Sigmoid colon (tissue), 7 donors: ENCODE measurements at places on chromosomes 6 and 20. TPM values are rescaled to one million over a fixed set of nuclear protein-coding genes. Genes with fewer than 3 reads are reported as not detected.

Gene FRK
- 0.16 TPM for total RNA-seq

GRCh38 chr20:13102694-13103093 lies 93.9 kb downstream of the SPTLC3 start:
- no peaks in the 10 kb centered on the region for H3K27me3 ChIP-seq
- no peaks in the 10 kb centered on the region for H3K36me3 ChIP-seq
- H3K4me1 ChIP-seq: no peaks in the 10 kb centered on the region

DNA sequence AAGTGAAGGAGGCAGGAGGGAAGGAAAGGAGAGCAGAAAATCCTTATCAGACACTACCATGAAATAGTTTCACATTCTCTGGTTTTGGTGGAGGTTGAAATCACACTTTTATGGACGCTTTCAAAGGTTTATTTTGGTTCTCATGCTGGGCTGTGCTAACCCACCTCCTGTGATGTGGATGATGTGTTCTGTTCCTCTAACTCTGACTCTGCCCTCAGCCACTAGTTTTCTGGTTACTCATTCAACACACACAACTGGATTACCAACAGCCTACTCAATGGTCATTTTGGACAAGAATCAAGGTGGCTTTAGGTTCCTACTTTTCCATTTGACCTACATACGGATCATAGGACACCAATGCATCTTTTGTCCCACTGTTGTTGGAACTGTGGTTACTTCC lies 522.1 kb upstream of the BTBD3 start:
- H3K4me3 ChIP-seq: no peak overlapping the region
- H3K36me3 ChIP-seq: no peaks in the 10 kb centered on the region
- DNase-seq: no peak
- no peaks in the 10 kb centered on the region for H3K27me3 ChIP-seq

GRCh38 chr6:142395266-142395665 lies 93.5 kb downstream of the ADGRG6 start:
- H3K4me3 ChIP-seq: no peak overlapping the region
- H3K36me3 ChIP-seq: no peaks in the 10 kb centered on the region
- no peak overlapping the region for H3K27ac ChIP-seq
- H3K27me3 ChIP-seq: no peaks in the 10 kb centered on the region

DNA sequence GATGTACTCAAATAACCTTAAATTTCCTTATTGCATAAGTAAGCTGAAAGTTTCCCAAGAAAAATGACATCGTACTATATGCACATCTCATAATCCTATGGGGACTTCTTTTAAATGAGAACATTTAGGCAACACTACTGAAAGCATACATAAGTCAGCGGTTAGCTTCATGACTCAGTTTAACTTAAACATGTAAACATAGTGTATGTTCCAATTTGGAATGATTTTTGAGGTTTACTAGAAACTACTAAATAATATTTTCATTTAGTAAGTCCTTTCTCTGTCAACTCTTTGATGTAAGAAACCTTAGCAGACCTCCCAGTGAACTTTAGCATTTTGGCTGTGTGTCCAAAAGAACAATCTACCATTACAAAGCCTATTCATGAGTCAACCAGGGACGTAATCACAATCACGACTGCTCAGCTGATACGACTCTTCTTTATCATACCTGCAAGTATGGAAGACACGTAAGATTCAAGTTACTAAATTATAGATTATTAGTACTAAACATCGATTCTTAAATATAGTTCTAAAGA lies 19.3 kb downstream of the HIVEP2 start:
- H3K36me3 ChIP-seq: no peaks in the 10 kb centered on the region
- H3K4me3 ChIP-seq: no peak overlapping the region
- H3K4me1 ChIP-seq: no peaks in the 10 kb centered on the region
- peak overlapping the region; percentile 86 for H3K27ac ChIP-seq
- no peaks in the 10 kb centered on the region for H3K27me3 ChIP-seq

GRCh38 chr6:108323710-108324466 lies 29.0 kb downstream of the AFG1L start:
- H3K27ac ChIP-seq: no peak overlapping the region
- H3K4me1 ChIP-seq: no peaks in the 10 kb centered on the region
- peaks cover 32% of the 10 kb centered on the region for H3K36me3 ChIP-seq

GRCh38 chr6:151493161-151493803 lies 535 bp upstream of the CCDC170 start:
- no peaks in the 10 kb centered on the region for H3K36me3 ChIP-seq
- no peaks in the 10 kb centered on the region for H3K4me1 ChIP-seq
- DNase-seq: no peak

- no peaks in the 10 kb centered on the region for H3K4me1 ChIP-seq
- no peaks in the 10 kb centered on the region for H3K27me3 ChIP-seq
- H3K36me3 ChIP-seq: peaks cover 29% of the 10 kb centered on the region
- DNase-seq: no peak
Observed at GRCh38 chr20:31566319-31566657, 38.8 kb upstream of the ID1 start.

GRCh38 chr6:4635666-4636065 lies 140.5 kb upstream of the CDYL start:
- DNase-seq: no peak
- no peaks in the 10 kb centered on the region for H3K36me3 ChIP-seq
- no peak overlapping the region for H3K27ac ChIP-seq

Gene PLEKHG1
- 13.2 TPM for total RNA-seq

GRCh38 chr20:25529295-25529951 lies 55.9 kb downstream of the NINL start:
- H3K36me3 ChIP-seq: no peaks in the 10 kb centered on the region
- no peak for DNase-seq
- no peaks in the 10 kb centered on the region for H3K4me1 ChIP-seq
